Skeletal muscle cell (primary cell): ENCODE measurements at places on chromosomes 13 and 19.
A peak's percentile ranks its signal among the peaks of the same experiment; 100 is the strongest.

DNA sequence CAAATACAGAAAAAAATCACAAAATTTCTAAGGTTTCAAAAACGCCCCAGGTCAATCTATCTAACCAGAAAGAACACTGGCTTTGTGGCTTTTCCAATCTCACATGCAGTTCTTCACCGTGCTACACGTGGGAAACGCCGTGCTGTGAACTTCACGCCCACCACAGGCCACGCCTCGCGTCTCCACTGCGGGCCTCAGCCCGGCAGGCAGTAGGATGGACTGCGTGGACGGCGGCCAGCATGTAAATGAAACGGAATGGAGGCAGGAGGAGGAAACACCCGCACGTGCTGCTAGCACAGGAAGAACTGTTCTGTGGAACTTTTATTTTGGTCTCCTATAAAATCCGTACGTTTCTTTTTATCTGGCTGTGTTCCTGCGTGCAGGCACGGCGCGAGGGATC, 23.8 kb downstream of the ZNF787 start:
- no peak for DNase-seq

GRCh38 chr19:19900729-19901444, at the start of gene ZNF93:
Gene ZNF93 (plus strand): TSS chr19:19900946. CDS start chr19:19901089, 143 bp downstream.
- DNase-seq: peak; percentile 89

DNA sequence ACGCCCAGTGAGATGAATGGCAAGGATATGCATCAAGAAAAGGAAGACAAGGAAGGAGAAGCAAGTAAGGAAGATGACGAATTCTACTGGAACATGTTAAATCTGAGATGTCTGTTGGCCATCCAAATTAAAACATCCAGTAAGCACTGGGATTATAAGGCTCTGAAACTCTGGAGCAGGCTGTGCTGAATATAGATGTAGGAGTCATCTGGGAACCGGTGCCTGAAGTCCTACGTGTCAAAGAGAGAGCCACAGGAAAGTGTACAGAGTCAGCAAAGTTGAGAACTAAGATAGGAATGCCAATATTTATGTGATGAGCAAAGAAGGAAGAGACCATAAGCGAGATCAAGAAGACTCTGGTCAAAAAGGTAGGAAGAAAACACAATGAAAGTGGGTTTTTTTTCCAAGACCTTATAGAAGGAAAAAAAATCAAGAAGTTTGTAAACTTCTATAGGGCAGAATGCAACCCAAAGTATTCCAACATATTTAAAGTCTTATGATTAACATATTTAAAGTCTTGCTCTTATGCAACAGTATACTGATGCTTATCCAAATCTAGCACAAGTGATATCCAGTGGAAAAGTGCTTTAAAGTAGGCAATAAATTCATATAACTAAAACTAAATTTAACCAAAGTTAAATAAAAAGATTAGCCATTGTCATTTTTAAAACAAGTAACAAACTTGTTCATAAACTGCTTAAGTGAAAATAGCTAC, 51.2 kb upstream of the EEF1AKMT1 start:
- DNase-seq: no peak

GRCh38 chr13:106182404-106182803, 353.1 kb downstream of the EFNB2 start:
- peak; percentile 92 for DNase-seq

DNA sequence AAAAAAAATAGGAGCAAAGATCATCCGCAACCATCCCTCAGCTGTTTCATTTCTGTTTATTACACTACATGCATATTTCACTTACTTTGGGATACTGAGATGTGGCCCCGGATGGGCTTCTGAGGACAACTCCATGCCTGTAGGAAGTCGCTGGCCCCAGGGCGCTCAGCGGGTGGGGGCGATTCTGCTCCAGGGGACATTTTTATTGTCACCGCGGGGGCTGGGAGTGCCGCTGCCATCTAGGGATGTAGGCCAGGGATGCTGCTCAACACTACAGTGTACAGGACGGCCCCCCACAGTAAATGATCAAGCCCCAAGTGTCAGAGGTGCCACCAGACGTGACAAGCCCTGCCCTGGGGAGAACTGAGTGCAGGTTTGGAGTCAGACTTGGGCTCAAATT, 6.4 kb upstream of the BST2 start:
- no peak for DNase-seq

- no peak for DNase-seq
Measured at GRCh38 chr13:62482351-62482750, 1066.7 kb upstream of the PCDH20 start.

DNA sequence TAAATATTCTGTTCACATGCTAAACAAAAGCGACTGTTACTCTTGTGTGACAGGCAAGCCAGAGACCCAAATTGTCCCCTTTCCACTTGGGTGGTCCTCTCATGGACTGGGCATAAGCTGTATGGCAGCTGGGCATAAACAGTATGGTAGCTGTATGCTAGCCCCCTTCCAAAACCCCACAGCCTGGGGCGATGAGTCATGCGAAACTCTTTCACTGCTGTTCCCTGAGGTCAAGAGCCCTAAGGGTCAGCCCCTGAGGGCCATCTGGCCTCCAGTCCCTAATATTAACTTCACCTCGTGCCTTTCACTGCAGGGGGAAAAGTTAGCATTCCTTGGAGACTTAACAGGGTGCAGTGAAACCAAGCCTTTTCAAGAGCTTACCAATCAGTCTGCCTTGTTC, 45.6 kb upstream of the ZNF562 start:
- no peak for DNase-seq

- DNase-seq: no peak
Measured at GRCh38 chr13:107450431-107450830, 764.9 kb downstream of the LIG4 start.

GRCh38 chr13:21518617-21519144, 59.6 kb upstream of the ZDHHC20 start:
- DNase-seq: no peak

DNA sequence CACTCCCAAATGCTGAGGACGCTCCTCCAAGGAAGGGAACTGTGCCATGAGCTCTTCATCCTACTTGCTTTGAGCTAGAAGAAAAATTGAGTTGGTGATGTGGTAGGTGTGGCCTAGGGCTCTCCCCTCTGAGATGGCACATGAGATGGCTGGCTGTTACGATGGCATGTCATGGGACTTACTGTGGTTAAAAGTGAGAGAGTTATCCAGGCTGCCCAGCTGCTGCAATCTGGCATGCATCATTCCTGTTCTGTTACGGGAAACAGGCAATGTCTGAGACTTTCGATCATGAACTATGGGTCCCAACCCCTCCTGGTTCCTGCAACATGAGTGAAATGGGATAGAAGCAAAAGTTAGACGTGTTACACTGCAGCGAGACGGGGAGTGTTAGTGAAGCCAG, 93.3 kb upstream of the SLC15A1 start:
- DNase-seq: no peak

- no peak for DNase-seq
Measured at GRCh38 chr19:40561947-40562346, 14.7 kb upstream of the SHKBP1 start.

DNA sequence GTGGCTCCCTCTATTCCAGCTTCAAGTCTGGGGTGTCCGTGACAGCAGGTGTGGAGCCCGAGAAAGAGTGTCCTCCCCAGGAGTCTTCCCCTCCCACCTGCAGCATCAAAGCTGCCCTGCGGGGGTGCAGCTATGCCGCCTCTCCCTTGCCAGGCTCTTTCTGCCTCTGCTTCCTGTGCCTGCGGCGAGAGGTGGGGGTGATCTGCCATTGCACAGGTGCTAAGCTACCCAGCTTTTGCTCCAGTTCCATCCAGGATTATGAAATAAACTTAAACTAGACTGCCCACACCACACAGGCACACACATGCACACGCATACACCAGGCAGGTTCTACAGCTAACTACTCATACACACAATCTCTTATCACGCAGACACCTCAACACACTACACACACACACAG, 104.7 kb upstream of the CLDN10 start:
- no peak for DNase-seq

- no peak for DNase-seq
Measured at GRCh38 chr19:41330481-41330880, 20.5 kb downstream of the CCDC97 start.

DNA sequence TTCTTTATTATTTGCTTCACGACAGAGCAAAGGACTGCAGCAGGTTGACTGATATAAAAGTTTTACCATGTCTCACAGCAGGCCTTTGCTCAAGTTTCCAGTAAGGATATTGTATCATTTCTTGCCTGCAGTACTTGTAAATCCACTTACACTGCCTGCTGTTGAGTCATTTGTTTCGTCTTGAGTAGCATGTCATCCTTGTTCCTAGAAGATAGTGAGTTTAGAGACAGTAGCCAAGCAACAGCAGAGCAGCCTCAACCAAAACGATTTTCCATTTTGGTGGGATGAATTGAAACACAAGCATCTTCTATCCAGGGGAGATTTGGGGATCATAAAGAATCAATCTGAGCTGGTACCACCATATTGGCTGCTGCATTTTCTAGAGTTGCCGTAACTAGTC, 24.0 kb upstream of the ALOX5AP start:
- DNase-seq: peak; percentile 60

GRCh38 chr19:12580180-12580694, 29.0 kb upstream of the ZNF564 start:
- no peak for DNase-seq

- no peak for DNase-seq
Measured at GRCh38 chr13:98350746-98351330, 173.8 kb upstream of the RNF113B start.

GRCh38 chr13:98442391-98443230, 134.3 kb downstream of the STK24 start:
- no peak for DNase-seq

- no peak for DNase-seq
Measured at GRCh38 chr19:1288833-1289685, 3.4 kb downstream of the EFNA2 start.

- DNase-seq: no peak
Measured at GRCh38 chr13:109141706-109142105, 512.3 kb downstream of the MYO16 start.

- DNase-seq: no peak
Measured at GRCh38 chr19:45126654-45127053, 33.7 kb downstream of the PPP1R37 start.
